Left colon (tissue), 2 donors: ENCODE measurements at places on chromosomes 1 and 21.
A peak's percentile ranks its signal among the peaks of the same experiment; 100 is the strongest.

DNA sequence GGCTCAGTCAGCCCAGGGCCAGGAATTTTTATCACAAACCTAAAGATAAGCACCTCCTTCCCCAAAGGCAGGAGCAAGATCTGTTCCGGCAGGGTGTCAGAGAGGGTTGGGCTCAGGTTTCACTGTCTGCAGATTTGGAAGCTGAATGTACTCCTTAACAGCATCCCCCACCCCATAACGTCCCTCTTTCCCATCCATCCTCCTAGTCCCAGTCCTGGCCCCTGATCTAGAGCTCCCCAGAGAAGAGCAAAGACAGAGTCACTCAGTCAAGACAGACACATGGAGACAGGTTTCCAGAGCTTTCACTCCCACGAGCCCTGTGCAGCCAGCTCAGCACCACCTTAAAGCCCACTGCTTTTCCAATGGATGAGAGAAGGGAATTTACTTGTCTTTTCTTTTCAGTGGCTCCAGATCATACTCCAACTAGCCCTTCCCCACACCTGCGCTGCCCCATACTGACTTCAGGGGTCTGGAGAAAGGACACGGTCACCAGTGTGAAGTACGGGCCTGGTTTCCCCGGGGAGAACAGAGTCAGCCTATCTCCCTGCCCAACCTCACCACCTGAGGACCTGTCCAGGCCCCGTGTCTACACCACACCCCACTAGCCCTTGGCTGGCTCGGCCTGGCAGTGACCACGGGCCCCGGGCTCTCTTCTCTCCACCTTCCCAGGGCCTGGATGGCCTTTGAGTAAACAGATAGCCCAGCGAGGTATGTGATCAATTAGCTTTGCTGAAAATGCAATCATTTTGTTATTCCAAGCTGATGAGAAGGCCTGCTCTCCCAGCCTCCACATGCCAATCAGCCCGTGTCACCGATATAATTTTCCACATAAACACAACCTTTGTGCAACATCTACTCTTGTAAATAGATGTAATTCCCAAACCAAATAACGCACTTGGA is 249.1 kb downstream of the FOXD2 start:
- DNase-seq: no peak

- DNase-seq: no peak
These were observed 3.8 kb downstream of the RGS13 start for GRCh38 chr1:192639607-192640368.

DNA sequence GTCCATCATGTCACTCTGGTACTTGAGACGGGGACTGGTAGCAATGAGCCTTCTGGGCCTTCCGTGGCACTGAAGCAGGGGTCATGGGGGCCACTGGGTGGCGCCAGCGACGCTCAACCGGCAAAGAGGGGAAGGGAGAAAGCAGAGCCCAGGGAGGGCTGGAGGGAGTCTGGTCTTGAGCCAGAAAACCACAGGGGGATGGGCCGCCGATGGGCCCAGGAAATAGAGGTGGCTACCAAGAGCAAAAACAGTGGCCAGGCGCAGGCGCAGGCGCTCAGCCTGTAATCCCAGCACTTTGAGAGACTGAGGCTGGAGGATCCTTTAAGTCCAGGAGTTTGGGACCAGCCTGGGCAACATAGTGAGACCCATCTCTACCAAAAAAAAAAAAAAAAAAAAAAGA is 21.8 kb downstream of the EXOC8 start:
- DNase-seq: no peak

- no peak for DNase-seq
These were observed 15.8 kb downstream of the HSPG2 start for GRCh38 chr1:21921100-21921875.

DNA sequence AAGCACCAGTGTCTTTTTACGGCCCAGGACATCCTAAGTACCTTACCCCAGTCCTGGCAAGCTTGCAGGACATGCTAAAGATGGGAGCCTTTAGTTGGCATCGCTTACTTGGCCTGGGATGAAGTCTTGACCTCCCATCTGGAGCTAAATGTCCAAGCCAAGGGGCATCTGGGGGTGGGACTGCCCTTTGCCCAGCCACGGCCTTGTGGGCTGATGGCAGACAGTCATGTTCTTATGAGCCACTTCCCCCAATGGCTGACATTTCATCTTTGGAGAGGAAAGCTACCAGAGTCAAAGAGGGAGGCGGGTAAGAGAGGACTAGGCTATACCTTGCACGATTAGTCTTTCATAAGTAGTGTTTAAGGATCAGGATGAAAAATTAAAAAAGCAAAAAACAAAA is 32.2 kb downstream of the OPTC start:
- DNase-seq: no peak

- no peak for DNase-seq
These were observed 127.7 kb upstream of the ZBTB40 start for GRCh38 chr1:22323846-22324504.

DNA sequence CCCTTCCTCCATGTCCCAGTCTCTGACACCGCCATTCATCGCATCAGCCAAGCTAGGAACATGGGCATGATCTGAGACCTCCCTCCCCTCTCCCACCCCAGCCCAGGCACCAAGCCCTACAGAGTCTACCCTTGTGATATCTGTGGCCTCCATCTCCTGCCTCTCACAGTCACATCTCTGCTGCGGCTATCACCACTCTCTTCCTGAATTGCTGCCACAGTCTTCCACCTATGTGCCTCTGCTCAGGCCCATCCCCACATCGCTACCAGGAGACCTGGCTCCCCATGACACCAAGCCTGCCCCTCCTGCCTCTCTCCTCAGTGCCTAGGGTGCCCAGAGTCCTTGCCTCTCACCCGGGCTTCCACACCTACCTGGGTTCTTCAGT is 82.7 kb upstream of the BCAR3 start:
- no peak for DNase-seq

DNA sequence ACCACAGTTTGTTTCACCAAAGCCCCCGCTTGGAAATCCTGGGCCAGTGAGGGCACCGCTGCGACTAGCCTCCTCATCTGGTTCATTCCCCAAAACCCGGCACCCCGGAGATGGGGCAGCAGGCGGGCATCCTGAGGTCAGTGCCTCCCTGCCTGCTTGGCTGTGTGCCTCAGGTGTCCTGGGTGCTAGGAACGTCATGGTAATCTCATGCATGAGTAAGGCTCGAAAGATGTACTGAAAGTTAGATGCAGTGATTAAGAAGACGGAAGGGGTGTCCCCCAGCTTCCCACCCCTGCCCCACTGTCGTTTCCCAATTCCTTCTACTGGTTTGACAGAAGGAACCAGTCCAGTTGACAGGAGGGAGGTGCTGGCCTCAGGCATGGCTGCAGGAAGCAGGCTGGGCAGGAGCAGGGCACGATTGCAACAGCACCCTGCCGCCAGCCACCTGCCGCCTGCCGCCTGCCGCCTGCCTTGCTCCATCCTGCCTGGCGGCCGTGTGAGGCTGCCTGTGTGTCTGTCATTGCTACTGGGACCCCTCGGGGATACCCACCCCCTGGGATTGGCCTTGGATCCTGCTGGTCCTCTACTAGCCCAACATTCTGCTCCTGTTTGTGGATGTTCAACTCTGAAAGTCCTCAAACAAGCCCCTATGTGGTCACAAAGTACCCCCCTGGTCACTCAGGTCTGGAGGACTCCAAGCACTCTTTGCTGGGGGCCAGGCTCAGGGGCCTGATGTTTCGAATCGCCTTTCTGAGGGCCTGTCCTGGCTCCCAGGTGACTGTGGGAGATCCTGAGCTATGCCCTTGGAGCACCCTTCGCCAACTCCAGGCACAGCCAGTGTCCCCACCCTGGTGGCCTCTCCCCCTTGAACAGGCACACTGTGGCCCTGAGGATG is 73.0 kb upstream of the IFFO2 start:
- DNase-seq: no peak

DNA sequence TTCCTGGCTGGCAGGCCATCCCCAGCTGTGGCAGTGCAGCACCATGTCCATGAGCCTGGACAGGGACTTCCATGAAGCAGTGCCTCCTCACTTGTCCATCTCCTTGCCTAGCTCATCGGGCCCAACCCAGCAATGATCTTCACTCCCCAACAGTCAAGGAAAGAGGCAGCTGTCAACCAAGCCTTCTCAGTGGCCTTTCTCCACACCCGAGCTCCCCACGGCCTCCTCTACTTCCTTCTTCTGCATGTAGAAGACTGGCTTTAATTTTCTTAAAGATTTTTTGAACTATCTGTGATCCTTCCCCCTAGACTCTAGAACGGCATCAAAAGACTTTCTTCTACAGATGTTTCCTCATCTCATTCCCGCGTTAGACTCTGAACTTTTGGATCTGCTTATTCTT is 65.5 kb upstream of the COA6 start:
- DNase-seq: no peak

- DNase-seq: no peak
These were observed 74.9 kb downstream of the DNAH14 start for GRCh38 chr1:225004396-225004795.

GRCh38 chr1:156852418-156852874 is 6.5 kb downstream of the INSRR start:
- peak; percentile 58 for DNase-seq

GRCh38 chr1:200731654-200732332 is 6.9 kb upstream of the CAMSAP2 start:
- no peak for DNase-seq

- DNase-seq: peak; percentile 51
These were observed 77.7 kb downstream of the MRPL37 start for GRCh38 chr1:54277451-54278341.

- peak; percentile 67 for DNase-seq
These were observed 42.3 kb downstream of the STYXL2 start for GRCh38 chr1:167136191-167136614.

DNA sequence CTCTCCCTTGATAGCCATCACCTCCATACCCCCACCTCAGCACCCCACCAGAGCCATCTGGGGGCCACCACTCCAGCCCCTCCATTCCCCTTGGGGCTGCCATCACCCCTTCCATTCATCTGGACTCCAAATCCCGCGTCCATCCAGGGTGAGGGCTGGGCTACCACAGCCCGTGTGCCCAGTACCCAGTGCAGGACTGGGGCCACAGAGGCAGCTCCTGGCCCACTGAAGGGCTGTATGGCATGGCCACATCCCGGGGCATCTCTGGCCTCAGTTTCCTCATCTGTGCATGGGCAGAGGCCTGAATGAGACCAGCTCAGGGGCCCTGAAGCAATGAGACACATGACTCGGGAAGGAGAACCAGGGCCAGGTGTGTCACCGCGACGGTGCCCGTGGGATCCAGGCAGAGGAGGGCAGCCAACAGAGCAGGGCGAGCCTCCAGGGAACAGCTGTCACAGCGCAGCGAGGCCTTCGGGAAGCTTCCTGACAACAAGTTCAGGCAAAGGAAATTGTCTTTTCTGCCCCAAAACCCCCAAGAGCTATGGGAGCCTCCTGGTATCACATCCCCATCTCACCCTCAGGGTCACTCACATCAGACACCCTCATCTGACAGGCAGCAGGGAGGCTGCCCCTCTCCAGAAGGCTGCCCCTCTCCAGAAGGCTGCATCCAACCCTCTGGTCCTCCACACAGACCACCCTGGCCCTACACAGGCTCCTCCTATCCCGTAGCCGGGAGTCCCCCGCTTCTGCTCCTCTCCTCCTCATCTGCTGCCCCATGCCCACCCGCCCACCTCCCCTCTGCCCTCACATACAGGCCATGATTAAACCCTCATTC is 76.3 kb downstream of the MEGF6 start:
- no peak for DNase-seq

- no peak for DNase-seq
These were observed 42.1 kb downstream of the TAS1R2 start for GRCh38 chr1:18817316-18817715.

DNA sequence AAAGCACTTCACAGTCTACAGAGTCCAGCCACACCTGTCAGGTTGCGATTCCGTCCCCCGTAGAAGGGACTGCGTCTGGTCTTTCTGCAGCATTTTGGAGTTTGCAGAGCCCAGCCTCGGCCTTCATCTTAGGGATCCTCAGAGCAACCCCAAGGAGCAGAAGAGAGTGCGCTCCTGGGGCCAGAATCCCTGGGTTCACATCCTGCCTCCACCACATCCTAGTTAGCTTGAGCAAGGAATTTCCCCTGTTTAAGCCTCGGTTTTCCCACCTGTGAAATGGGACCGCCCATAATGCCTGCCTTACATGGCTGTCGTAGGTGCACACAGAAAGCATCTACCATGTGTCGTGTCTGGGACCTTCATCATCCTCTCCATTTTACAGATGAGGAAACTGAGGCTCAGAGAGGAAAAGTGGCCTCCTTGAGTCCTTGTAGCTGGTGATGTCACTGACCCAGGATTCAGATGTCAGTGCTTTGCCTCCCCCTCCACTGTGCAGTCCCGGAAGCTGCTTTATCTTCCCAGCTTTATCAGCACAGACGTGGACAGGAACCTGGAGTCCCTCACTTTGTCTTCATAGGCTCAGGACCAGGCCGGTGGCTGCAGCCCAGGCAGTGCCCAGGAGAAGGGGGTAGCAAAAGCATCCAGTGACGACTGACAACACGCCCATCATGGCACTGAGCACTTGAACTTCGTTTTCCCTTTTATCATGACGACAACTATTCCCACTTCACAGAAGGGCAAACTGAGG is 438.5 kb downstream of the MATN1 start:
- DNase-seq: no peak

DNA sequence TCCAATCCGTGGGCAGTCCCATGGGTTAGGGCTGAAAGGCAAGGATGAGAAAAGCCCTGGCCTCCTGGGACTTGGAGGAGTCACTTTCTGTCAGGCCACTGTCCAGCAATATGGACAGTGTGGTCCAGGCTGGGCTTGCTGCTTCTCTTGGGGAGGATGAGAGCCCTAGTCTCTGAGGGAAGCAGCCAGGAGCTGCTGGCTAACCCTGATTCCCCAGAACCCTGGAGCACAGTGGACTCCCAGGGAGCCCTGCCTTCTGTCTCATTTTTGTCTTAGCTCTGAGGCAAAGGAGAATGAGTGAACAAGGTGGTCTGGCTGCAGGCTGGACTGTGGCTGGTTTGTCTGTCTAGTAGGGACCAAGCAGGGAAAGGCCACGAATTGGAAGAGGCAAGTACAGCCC is 23.8 kb upstream of the EDN2 start:
- no peak for DNase-seq

GRCh38 chr1:75548721-75549480 is 62.0 kb downstream of the SLC44A5 start:
- DNase-seq: no peak

- no peak for DNase-seq
These were observed 107.0 kb downstream of the PLXNA2 start for GRCh38 chr1:208137193-208137592.

DNA sequence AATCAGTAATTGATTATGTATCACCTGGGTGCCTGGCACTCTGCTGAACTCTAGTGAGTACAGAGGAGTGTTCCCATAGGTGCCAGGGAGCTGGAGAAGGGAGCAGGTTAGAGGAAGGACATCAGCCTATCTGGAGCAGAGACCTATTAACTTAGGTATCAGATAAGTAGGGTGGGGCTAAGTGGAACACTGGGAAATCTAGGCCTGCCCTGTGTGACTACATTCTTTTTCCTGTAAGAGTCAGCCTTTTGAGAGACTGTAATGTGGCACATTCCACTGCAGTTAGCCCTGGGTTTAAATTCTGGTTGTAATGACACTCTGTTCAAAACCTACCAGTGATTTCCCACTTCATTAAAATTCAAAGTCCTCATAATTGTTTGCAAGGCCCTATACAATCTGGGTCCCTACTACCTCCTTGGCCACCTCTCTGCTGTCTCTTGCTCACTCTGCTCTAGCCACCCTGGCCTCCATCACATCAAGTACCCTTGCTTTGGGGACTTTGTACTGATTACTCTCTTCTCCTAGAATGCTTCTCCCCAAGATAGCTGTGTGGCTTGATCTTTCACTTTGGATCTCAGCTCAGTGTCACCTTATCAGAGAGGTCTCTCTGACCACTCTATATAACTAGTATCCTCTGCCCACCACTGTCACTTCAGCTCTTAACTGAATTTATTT is 12.9 kb downstream of the STX12 start:
- DNase-seq: no peak
